Lung microvascular endothelial cell (primary cell): ENCODE measurements at places on chromosomes 5 and 9.
A peak's percentile ranks its signal among the peaks of the same experiment; 100 is the strongest.

DNA sequence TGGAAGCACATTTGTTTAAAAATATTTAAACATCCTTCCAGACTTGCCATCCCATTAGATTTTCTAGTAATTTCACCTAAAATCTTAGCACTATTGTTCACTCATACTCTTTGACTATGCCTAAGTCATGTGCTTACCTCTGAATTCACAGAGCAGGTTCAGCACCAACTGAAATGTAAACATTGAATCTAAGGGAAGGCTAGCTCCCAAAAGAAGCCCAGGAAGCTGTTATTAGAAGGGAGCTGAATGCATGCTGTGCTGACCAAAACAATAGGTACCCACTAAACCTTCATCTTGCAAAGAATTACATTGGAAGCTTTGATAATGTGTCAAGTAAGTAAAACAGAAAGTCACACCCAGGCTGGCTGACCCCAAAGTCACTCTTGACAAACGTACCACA lies 571.3 kb downstream of the GABRG2 start:
- no peak for DNase-seq

DNA sequence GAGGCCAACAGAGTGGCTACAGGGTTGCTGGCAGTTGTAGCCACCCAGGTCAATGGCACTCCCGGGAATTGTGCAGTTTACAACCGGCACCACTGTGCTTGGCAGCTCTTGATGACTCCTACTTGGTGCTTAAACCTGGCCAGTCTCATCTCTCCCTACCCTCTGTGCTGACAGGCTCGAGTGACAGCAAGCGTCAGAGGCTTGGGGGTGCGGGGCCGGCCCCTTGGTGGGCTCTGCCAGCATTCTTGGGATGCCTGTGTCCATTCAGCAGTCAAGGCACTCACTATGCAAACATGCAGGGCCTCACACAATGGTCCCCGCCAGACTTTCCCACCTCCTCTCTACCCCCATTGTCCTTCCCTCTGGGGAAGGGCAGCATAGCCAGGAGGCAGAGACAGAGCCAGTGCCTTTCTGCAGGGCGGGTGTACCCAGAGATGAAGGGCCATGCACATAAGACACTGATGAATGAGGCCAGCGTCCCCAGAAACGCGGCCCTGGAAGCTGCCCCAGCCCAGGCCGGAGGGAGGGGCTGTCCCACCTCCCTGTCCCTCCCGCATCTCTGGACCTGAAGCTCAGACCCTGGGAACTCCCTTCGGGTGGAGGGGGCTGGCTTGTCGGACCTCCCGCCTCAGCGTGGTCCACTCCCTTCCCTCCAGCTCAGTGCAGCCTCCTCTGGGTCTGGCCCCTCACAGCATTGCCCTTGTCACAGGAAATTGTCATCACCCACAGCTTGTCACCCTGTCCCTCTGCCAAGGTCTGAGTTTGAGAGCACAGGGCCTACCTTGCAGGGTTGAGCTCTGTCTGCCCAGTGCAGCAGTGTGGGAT lies 26.4 kb upstream of the NOTCH1 start:
- DNase-seq, result no peak

DNA sequence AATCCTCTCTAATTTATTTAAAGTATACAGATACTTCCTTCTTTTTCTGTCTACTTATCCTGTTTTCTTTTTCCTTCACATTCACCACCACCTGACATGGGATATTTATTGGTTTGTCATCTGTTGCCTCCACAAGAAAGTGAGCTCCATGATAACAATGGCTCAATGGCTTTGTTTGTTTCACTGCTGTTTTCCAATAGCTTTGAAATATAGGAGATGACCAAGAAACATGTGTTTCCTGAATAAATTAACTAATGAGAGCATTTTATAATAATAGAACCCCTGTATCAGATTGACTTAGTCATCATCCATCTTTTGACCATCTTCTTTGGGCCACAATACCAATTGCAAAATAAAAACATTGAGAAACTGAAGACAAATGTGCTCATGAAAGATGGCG lies 180.2 kb upstream of the GAS1 start:
- no peak for DNase-seq

DNA sequence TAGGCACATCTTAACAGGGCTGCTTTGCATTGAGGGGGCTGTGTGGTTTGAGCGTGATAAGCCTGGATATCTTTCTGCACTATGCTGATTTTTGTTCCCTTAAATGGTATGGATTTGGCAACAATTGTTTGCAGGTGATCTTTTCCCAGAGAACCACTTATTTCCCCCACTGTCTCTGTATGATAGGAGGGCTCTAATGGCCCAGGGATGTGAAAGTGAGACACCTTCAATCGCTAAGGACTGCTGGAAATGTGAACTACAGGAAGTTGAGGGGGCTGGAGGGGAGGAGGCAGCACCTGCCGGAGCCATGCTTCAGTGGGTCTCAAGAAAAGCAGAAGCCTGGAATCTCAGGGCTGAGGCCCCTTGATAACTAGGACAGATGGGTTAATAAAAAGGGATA lies 29.4 kb downstream of the SYK start:
- no peak for DNase-seq

GRCh38 chr9:117030254-117030768 lies 343.2 kb downstream of the TRIM32 start:
- DNase-seq, result no peak

DNA sequence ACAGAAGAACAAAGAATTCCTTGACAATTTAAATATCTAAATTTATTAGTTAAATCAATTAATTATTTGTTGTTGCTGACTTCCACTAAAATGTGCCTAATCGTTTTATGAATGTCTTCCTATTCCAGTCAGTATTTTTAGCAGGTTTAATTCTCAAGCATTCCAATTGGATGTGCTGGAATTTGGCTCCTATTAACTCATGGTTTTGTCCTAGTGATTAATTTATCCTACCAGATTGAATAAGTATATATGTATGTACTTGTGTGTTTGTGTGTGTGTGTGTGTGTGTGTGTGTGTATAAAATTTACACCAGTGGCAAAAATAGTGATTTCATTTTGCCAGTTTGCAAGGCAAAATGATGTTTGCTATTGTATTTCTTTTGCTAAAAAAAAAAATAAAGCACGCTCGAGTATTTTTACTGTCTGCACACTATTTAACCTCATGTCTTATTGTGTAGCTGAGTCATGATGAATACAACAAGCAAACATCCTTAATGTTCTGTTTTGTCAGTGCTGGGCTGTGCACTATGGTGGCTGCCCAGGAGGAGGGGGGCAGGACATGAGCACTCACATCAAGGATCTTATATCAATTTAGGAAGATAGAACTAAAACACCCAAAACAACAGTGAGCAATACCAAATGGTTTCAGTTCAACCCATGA lies 375.5 kb downstream of the PDE4D start:
- DNase-seq, result peak; percentile 80

- no peak for DNase-seq
Measured at GRCh38 chr9:117926031-117926658, 221.9 kb downstream of the TLR4 start.

GRCh38 chr5:83865579-83865978 lies 144.9 kb upstream of the HAPLN1 start:
- no peak for DNase-seq

GRCh38 chr9:38164659-38165221 lies 95.7 kb upstream of the SHB start:
- DNase-seq, result peak; percentile 5
